ENCODE measurements at places on chromosomes 7 and 10.

DNA sequence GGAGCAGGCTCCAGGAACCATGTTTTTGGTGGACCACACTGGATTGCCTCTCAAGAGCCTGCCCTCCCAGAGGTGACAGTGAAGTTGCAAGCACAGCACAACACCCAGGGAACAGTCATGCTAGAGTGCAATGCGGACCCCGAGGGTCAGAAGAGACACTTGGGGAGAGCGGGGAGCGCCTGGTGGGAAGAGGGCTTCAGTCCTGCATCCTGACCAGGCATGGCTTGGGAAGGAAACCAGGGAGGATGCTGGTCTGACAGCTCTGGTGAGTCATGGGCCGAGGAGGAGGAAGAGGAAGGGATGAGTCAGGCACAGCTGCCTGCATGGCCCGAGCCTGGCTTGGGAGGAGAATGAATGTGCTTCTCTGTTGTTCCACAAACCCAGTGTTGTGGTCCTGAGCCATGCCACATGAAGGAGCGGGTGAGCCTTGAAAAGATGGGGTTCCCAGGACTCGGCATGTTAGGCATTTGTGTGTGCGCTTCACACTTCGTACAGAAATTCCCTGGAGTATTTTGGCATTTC, 29.5 kb upstream of the ANKRD2 start:
- peak; percentile 95 for DNase-seq

DNA sequence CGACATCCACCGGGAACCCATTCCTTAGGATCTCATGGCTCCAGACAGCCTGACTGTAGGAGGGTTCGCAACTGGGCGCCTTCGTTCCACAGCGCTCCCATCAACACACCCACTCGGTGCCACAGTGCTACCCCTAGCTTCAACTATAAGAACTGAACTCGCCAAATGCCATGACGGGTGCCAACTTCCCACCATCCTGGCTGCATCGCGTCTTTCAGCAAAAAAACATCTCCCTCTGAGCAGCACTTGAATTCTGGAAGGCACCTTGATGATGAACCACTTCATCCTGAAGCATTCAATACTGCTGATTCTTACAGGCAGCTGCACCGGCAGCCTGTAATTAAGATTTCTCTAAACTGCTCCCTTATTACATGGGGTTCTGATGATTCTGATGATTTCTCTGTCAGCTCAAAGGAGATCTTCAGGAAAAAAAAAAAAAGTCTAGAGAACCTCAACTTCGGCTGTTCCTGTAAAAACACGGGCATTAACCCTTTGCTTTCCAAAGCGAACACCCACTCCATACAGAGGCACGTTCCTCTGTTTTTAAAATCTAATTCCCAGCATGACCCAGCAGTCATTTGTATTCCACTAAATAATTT, 1.3 kb downstream of the CYTH3 start:
- DNase-seq, result peak; percentile 64

GRCh38 chr10:48444266-48444665, 137.8 kb downstream of the MAPK8 start:
- peak; percentile 7 for DNase-seq

DNA sequence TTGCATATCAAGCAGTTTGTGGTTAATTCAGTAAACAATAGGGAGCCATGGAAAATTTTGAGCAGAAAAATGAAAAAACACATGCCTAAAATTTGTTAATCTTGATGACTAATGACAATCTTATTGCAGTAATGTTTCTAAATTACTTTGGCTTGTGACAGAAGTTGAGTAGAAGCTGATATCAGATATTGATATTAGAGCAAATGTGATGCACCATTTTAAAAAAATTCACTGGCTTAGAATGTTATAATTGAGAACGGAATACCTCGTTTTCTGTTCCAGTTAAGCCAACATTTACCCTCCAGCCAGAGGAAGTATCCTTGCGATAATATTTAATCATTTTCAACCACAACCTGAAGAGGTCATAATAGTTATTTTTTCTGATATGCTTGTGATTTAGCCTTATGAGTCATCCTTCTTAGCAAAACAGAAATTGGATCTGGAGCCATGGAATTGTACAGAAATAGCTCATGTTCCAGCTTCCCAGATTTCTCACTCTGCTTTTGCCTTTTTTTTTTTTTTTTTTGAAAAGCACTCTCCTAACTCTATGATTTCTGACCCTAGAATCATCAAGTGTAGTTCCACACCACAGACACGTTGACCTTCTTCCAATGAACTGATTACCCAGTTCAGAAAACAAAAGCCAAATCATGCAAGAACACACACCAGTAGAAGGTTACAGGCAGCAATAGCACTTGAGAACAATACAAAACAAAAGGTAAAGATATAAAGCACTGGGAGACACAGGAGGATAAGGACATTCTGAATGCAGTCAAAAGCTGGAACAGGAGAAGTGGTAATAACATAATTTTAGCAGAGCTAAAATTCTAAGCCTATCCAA, 96.8 kb upstream of the PHYHIPL start:
- peak; percentile 37 for DNase-seq

DNA sequence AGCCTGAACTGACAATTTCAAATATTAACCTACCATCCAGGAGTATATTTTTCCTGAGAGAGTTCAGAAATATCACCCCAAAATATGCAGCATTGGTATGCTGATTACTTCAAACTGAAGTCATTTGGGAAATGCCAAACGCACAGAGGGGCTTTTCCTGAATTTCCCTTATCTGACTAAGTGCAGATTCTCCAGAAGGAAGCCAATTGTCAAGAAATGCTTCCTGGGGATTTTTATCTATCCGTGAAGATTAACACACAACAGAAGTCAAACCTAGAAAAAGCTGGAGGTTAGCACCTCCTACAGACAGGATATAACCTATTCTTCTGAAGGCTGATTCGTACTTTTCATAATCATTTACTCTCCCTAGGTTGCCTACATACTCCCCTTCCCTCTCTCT, 91.0 kb downstream of the AKR1D1 start:
- DNase-seq, result no peak

DNA sequence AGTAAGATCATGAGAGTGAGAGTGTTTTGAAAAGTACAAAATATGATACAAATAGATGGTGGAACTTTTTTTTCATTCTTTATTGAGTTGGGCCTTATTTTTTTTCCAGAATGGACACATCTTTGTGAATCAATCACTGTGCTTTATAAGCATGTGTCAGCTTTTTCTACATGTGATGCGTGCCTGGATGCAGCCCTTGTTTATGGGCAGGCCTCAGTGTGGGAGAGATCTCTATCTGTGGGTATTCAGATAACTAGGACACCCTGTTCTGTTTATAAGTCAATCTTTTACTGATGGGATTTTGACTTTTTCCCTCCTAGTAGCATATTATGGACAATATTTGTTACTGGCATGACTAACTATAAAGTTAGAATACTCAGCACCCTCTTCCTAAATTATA, 42.9 kb upstream of the IKZF1 start:
- DNase-seq, result no peak

DNA sequence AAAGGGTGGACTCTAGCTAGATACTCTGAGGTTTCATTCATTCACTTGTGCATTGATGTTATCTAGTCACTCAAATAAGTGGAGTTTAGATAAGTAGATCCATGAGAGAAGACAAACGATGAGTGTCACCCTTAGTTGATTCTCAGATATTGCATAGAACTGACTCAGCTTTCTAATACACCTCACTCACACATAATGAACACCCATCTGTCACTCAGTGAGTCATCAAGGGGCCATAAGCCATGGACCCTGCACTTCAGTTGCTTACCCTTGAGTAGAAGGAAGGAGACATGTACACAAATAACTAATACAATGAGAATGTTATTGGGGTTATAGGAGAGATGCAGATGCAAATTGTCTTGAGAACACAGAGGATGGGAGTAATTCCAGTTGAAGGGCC, 163.8 kb downstream of the SORCS3 start:
- DNase-seq, result no peak

DNA sequence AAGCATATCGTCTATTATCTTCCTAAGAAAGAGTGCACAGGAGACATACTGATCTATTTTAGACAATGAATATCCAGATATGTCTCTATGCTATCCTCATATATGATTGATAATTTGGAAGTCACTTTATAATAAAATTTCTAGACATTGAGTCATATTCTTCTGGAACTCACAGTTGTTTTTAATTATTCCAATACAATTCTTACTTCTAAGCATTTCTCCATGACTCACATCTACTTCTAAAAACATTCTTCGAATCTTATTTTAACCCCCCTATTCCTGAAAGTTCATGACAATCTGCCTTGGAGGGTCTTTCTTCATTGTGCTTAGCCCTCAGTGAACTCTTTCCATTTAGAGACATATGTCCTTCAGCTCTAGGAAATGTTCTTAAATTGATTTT, 368.1 kb downstream of the MDFIC start:
- peak; percentile 27 for DNase-seq

DNA sequence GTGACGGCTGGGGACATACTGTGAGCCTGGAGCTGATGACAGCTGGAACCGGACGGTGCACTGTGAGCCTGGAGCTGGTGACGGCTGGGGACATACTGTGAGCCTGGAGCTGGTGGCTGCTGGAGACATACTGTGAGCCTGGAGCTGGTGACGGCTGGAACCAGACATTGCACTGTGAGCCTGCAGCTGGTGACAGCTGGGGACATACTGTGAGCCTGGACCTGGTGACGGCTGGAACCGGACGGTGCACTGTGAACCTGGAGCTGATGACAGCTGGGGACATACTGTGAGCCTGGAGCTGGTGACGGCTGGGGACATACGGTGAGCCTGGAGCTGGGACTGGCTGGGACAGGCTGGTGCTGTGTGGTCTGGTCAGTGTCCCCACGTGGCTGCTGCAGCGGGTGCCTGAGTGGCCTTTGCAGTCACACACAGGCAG, 47.9 kb downstream of the PTPRN2 start:
- no peak for DNase-seq

GRCh38 chr7:17042211-17042610, 160.4 kb upstream of the AGR3 start:
- DNase-seq, result no peak

GRCh38 chr7:92178928-92179924, at the start of gene LRRD1:
TSS of gene LRRD1 (minus strand) at chr7:92179142. CDS start at chr7:92165202, 13,940 bp downstream.
- peak; percentile 94 for DNase-seq

GRCh38 chr10:110008518-110009339, 945 bp downstream of the ADD3 start:
- DNase-seq, result no peak

DNA sequence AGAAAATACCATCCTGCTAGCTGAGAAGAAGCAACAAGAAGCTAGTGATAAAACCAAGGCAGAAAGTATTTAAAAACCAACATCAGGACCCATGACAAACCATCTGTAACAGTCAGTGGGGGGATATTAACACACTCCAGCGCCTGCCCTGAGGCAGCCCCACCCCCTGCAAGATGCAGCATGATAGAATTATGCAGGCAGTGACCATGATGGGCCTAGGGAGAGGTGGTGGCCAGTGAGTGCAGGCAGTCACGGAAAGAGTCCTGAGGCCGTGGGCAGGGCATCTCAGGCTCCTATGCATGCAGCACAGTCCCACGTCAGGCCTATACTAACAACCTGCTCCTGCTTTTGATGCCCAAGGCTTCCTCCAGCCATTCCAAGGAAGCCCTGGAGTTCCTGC, 686.9 kb downstream of the GRID1 start:
- peak; percentile 0 for DNase-seq

DNA sequence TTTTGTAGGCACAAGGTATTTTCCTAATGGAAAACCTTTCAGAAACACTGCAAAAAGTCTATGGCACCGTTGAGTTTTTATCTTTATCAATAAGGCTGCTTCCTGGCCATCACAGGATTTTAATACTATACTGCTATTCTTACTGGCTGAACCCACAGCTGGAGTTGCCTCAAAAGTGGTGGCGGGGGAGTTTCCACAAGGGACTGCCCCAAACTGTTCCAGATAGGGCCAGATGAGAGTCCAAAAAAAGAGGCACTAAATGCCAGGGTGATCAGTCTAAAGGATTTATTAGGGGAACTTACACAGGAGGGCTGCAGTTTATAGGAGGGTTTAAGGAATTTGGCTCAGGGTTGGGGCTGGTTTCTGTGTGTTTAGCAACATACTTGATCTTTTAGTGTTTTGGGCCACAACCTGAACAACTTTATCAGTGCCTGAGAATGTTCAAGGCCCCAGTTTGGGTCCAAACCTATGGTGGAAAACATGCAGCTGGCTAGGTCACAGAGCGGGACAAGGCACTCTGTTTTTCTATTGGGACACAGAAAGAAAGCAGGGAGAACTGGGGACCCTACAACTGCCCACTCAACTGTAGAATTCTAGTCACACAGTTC, 41.4 kb downstream of the STAM start:
- DNase-seq, result no peak

DNA sequence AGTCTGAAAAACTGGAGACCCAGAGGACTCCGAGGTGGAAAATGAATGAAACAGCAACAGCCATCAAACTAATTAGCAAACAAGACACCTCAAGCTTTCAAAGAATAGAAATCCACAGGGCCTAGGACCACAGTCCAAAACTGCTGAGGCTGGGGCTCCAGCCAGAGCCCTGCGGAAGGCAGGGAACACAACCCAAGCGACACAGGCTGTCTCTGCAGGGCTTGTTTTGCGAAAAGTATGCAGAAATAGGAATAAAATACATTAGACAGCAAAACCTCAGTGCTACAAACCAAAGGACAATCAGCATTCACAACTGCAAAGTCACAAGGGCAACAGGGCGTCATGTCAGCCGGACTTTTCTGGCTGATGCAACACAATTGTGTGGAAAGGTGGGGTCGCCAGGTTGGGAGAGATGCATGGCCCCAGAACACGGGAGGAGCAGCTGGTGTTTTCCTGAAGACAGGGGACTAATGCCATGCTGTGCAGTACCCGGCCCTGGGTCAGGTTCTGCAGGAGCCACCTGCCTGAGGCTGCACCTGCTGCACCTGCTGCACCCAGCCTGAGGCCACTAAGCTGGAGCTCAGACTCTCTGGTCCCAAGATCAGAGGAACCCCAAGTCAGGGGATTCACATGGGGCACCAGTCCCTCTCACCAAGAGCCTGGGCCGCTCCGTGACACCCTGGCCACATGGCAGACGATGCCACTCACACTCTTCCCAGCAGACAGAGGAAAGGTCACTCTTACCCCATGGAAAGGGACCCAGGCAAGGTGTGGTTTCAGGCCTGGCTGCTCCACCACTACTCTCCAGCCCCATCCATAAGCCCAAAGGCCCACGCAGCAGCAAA, 74.2 kb downstream of the MAD1L1 start:
- DNase-seq, result no peak

GRCh38 chr10:101565370-101565900, 22.6 kb downstream of the POLL start:
- DNase-seq, result no peak

DNA sequence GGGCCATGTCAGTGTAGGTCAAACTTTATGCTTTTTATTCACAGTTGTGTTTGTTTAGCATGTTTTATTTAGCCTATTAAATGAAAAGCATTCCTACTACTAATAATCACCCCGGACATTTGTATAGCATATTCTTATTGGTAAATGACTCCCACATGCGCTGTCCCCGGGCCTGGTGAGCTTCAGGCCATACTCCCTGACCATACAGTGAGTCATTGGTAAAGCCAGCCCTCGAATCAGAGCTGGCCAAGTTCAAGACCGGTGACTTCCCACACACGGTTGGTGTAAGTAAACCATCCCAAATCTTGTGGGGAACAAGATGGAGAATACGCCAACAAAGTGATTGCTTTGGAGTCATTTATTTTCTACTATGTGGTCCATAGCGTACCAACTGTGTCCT, 238.7 kb upstream of the TCF7L2 start:
- DNase-seq, result no peak
